NCI-H2227 treated with DMSO at 0.1 percent for 48 hours (cell line): ENCODE measurements at places on chromosomes 7 and 10.

DNA sequence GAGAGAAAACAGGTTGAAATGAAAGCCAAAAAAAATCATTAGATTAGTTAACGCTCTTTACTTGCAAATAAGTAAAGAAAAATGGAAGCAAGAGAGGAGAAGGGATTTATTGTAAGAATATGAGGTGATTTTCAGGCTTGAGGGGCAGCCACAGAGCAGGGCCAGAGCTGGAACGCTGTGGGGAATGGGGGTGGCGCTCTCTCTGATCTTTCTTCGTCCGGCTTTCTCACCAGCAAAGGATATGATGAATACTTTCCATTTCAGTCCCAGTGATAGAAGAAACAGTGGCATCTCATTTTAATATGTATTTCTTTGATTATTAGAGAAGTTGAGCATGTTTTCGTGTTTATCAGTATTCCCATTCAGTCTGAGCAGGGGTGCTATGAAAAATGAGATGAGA, 112.2 kb downstream of the SKIDA1 start:
- no peak for DNase-seq

DNA sequence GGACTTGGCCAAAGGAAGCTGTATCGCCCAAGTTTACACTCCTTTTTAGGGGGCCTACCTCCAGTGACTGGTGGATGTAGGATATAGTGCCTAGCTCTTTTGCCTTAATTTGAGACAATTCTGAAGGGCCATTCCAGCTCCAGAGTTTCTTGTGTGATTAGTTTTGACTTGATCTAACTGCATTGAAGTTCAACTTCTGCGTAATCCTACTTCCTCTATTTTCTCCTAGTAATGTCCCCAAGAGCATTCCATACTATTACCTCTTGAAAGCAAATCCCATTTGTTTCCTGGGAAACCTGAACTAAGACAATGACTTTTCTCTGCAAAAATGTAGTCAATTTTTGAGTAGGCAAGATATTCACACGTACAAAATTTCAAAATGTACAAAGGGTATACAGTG, 4.7 kb upstream of the H2AZ2 start:
- no peak for DNase-seq

- DNase-seq: no peak
Observed at GRCh38 chr10:46264336-46264735, 22.5 kb upstream of the ANTXRL start.

DNA sequence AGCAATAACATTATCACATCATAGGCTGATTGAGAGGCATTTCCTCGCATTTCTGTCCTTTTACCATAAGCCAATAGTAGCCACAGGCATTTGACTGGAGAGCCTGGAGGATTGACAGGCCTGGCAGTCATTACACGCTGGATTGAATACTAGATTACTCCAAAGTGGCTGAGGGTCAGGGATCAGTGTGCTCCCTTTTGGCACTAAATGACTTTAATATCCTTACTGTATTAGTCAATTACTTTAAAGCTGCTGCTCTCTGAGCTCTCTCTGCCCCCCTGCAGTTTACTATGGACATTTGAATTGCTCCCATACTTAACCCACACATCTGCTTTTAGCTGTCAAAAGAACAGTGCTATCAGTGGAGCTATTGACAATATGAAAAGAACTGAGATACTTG, 302.0 kb downstream of the TFEC start:
- no peak for DNase-seq

- DNase-seq: no peak
Observed at GRCh38 chr10:8487346-8487745, 432.9 kb downstream of the GATA3 start.

GRCh38 chr7:43307522-43307921, 195.1 kb downstream of the HECW1 start:
- DNase-seq: no peak

DNA sequence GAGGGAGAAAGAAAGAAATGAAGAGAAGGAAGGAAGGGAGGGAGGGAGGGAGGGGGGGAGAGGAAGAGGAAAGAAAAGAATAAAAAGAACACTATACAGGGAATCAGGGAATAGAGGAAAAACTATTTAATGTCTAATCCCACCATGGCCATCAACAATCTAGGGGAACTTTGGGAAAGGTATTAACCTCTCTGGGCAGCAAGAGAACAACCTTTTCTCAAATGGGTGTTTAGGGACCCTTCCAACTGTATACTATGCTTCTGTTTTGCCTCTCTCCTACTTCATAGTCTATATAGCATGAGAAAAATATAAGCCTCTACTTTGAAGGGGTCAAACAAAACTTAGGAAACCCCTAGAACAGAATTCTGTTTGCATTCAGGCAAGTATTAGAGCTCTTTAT, 54.5 kb downstream of the CHCHD3 start:
- DNase-seq: no peak

DNA sequence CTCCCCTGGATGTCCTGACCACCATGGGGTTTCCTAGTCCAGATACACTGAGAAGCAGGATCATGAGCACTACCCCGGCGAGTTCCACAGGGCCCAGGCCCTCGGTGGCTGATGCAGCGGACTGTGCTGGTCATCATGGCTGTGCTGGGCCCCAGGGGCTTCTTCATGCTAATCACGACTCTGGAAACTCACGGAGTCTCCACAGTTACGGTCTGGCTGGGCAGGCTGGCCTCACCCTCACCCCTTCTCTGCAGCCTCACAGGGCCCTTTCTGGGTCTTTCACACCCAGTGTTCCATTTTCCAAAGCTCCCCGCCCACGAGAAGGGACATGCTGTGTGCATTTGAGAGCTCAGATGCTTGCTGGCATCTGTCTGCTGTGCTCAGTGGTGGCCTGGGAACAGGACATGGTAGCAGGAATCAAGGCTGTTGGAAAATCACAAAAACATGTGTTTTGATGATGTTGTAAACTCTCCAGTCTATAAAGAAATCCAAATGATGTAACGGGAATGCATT, 119.0 kb downstream of the PTPN20 start:
- DNase-seq: no peak

DNA sequence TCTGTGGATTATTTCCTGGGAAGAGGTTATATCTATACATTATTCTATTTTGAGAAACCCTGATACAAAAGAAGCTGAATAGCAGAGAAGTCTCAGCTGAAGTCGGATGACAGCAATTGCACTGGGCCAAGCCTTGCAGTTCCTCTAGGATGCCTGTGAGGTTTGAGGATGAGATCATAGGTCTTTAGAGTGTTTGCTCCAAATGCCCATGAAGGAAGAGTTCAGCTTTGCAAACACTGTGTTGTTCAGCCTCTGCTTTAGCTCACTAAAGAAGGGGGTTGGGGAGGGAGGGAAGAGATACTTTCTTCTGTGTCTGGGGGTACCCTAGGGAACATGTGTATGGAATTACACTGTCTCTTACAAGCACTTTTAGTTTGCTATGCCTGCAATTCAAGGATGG, 282.5 kb upstream of the NRP1 start:
- no peak for DNase-seq

DNA sequence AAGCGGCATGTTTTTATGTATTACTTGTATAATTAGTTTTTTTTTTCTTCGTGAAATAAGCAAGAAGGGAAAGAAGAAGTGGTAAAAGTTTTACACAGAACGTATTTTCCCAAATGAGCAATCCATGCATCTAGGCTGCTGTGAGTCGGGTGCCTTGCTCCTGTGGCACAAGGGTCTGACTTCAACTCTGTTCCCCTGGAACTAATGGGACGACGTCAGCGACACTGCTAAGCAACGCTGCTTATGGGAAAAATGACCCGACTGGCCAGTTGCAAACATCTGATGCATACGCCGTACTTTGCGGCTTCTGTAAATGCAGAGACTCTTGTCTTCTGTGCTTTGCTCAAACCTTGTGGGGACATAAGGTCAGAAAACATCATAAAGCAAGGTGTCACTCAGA, 66.3 kb downstream of the MPP7 start:
- DNase-seq: no peak

- DNase-seq: peak; percentile 25
Observed at GRCh38 chr7:157276731-157277562, 59.9 kb upstream of the DNAJB6 start.

DNA sequence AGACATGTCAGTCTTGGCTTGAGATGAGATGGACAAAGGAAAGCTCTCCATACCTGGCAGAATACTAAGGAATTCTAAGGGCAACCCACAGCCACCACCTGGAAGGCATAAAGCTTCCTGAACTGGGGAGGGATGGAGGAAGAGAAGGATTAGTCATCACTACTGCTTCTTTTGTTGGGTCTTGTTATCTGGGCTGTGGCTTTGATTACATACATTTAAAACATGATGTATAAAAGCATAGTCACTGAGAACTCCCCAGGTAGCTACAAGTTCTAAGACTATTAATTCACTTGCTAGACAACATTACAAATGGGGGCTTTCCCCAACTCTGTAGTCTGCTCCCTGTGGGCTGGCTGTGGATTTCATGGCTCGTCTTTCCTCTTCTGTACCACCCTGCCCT, 58.2 kb downstream of the RBM33 start:
- DNase-seq: no peak

GRCh38 chr7:102323914-102324195, 32.4 kb downstream of the SPDYE6 start:
- no peak for DNase-seq

DNA sequence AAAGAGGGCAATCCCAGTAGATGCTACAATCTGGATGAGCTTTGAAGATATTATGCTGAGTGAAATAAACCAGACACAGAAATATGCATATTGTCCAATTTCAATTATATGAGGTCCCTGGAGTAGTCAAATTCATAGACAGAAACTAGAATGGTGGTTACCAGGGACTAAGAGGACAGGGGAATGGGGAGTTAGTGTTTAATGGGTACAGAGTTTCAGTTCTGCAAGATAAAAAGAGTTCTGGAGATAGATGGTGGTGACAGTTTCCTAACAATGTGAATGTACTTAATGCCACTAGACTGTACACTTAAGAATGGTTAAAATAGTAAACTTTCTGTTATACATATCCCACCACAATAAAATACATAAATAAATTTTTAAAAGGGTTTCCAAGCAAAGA, 236.6 kb downstream of the ELMO1 start:
- DNase-seq: no peak

GRCh38 chr7:88185650-88186049, 34.2 kb downstream of the SRI start:
- DNase-seq: no peak

DNA sequence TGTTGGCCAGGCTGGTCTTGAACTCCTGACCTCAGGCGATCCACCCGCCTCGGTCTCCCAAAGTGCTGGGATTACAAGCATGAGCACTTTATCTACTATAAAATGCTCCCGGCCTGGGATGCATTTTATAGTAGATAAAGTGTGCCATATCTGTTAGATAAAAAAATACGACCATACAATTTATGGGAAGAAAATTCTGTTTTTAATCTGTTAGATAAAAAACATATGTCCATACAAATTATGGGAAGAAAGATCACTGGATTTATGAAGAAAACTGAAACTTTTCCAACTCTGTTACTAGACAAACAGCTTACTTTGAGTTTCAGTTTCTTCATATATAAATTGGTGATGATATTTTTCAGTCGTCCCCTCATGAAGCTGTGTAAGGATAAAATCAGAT, 4.5 kb downstream of the TSPAN13 start:
- no peak for DNase-seq

DNA sequence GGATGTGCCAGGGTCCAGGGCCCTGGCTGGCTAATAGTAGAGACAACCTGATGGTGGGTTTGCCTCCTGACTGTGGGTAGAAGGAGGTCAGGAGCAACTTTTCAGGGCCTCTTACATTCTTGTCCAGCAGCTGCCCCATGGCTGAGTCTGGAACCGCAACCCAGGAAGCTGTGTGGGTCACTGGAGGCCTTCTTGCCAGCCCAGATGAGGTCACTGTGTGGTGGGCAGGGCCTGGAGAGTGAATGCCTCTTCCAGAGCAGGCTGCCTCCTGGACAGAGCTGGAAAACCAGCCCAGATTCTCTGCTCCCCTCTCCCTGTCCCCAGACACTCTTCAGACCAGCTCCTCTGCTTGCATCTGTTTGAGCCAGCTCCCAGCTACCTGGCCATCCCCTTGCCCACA, 43.5 kb upstream of the LEP start:
- DNase-seq: no peak

- peak; percentile 6 for DNase-seq
Observed at GRCh38 chr10:119595676-119596515, 868 bp downstream of the TIAL1 start.

- DNase-seq: no peak
Observed at GRCh38 chr10:77392236-77392721, 245.3 kb downstream of the KCNMA1 start.

GRCh38 chr7:55573234-55573900, 1.1 kb upstream of the VOPP1 start:
- DNase-seq: no peak

DNA sequence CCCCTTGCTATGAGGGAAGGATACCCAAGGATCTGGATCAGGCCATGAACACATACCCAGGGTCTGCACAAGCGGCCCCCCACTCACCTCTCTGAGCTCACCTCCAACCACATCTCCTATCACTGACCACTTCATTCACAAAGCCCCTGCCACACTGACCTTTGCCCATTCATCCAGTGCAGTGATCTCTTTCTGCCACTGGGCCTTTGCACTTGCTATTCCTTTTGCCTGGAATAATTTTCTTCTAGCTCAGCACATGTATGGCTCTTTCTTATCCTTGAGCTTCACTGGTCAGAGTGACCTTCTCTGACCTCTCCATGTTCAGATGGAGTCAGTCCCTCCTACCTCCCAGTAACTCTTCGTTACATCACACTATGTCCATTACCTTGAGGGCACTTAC, 48.3 kb downstream of the ADRA2A start:
- DNase-seq: no peak

- DNase-seq: no peak
Observed at GRCh38 chr10:25641595-25641994, 292.4 kb upstream of the MYO3A start.
